ENCODE measurements at places on chromosomes 5 and 9. TPM values are rescaled to one million over a fixed set of nuclear protein-coding genes. Genes with fewer than 3 reads are reported as not detected.

GRCh38 chr5:124651663-124652513 is 94.6 kb downstream of the ZNF608 start:
- H3K4me1 ChIP-seq: peaks cover 83% of the 10 kb centered on the region
- H3K27ac ChIP-seq: peak overlapping the region; percentile 76
- peaks cover 13% of the 10 kb centered on the region for H3K36me3 ChIP-seq
- H3K27me3 ChIP-seq: no peaks in the 10 kb centered on the region

- no peaks in the 10 kb centered on the region for H3K36me3 ChIP-seq
- no peak overlapping the region for H3K4me3 ChIP-seq
- DNase-seq: no peak
- H3K4me1 ChIP-seq: peaks cover under 1% of the 10 kb centered on the region
- no peaks in the 10 kb centered on the region for H3K27me3 ChIP-seq
These were observed 30.0 kb upstream of the TRIO start for GRCh38 chr5:14112998-14113652.

GRCh38 chr9:21904776-21905175 is 89.4 kb downstream of the CDKN2A start:
- no peaks in the 10 kb centered on the region for H3K36me3 ChIP-seq
- DNase-seq: no peak
- H3K27ac ChIP-seq: no peak overlapping the region
- H3K27me3 ChIP-seq: no peaks in the 10 kb centered on the region

PELO gene
- 15.3 TPM for total RNA-seq

- no peaks in the 10 kb centered on the region for H3K36me3 ChIP-seq
- no peaks in the 10 kb centered on the region for H3K27me3 ChIP-seq
- no peak overlapping the region for H3K4me3 ChIP-seq
- H3K4me1 ChIP-seq: peaks cover 25% of the 10 kb centered on the region
These were observed 70.7 kb downstream of the RFX3 start for GRCh38 chr9:3455094-3455493.

DNA sequence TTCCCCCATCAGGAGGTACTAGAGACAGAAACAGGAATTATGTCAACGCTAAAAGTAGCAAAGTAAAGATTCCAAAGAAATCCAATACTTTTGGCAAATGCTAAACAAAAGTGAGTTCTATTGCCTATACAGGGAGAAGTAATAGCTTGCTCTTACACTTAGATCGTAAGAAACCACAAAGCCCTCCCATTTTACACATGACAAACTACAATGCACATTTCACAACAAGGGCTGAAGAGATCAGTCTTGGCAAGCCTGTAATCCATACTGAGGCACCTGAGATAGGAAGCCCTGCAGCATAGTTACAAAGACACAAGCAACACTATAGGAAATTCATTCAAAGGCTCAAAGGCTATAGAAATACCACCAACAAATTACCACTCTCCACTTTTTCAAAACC is 7.7 kb downstream of the HNRNPK start:
- peak overlapping the region; percentile 40 for H3K27ac ChIP-seq
- H3K27me3 ChIP-seq: no peaks in the 10 kb centered on the region
- H3K4me3 ChIP-seq: no peak overlapping the region
- H3K4me1 ChIP-seq: peaks cover 5% of the 10 kb centered on the region
- peaks cover 96% of the 10 kb centered on the region for H3K36me3 ChIP-seq

- peaks cover 5% of the 10 kb centered on the region for H3K27me3 ChIP-seq
- DNase-seq: no peak
- H3K27ac ChIP-seq: no peak overlapping the region
These were observed 102.4 kb upstream of the HAND1 start for GRCh38 chr5:154580422-154580821.

- H3K4me3 ChIP-seq: peak within 1 kb of the TSS; percentile 43
- no peaks in the 10 kb centered on the region for H3K36me3 ChIP-seq
- peak; percentile 79 for DNase-seq
- H3K4me1 ChIP-seq: no peaks in the 10 kb centered on the region
- H3K27me3 ChIP-seq: peaks cover 62% of the 10 kb centered on the region
These were observed at the start of gene GGTA1 for GRCh38 chr9:121499427-121500164. Gene GGTA1, minus strand, starts transcription at chr9:121499844. Its CDS starts 31,922 bp downstream, at chr9:121467922.

COL15A1 gene
- 0.74 TPM for total RNA-seq

- DNase-seq: peak; percentile 97
- H3K4me3 ChIP-seq: peak overlapping the region; percentile 88
- peaks cover 9% of the 10 kb centered on the region for H3K4me1 ChIP-seq
- no peaks in the 10 kb centered on the region for H3K36me3 ChIP-seq
These were observed 3.8 kb downstream of the IER5L start for GRCh38 chr9:129174102-129174723.

DNA sequence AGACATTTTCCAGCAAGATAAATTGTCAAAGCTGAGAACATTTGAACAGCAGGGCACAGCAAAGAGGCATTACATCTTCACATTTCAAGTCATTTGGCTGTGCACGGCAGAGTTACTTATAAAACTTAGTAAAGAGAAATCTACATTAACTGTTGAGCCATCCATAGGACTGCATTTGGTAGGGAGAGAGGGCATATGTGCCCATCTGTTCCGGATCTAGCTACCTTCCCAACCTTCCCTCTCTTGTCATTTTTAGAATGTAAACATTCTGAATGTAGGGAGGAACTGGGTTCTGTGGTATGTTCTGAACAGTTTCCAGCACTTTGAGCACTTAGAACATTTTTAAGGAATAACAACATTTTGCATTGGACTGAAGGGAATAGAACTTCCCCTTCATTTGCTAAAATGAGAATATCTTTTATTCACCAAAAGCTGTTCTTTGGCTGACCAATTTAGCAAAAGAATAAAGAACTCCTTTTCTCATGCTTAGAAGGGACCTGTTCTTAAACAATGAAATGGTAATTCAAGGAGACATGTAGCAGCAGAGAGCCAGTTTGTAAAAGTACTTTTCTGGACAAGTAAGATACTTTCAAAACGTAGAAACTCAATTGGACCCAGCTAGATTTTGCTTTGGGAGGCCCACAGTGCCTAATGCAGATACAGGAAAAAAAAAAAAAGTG is 104.4 kb downstream of the CETN3 start:
- DNase-seq: no peak
- no peak overlapping the region for H3K27ac ChIP-seq
- no peak overlapping the region for H3K4me3 ChIP-seq
- H3K36me3 ChIP-seq: no peaks in the 10 kb centered on the region
- H3K27me3 ChIP-seq: no peaks in the 10 kb centered on the region

ATG12 gene
- 31.4 TPM for total RNA-seq

GRCh38 chr5:38467353-38468040 is 88.9 kb downstream of the LIFR start:
- H3K4me1 ChIP-seq: peaks cover 33% of the 10 kb centered on the region
- no peaks in the 10 kb centered on the region for H3K27me3 ChIP-seq
- no peak overlapping the region for H3K27ac ChIP-seq
- no peaks in the 10 kb centered on the region for H3K36me3 ChIP-seq
- DNase-seq: no peak
- no peak overlapping the region for H3K4me3 ChIP-seq

FAF2 gene
- total RNA-seq: 26.1 TPM

DNA sequence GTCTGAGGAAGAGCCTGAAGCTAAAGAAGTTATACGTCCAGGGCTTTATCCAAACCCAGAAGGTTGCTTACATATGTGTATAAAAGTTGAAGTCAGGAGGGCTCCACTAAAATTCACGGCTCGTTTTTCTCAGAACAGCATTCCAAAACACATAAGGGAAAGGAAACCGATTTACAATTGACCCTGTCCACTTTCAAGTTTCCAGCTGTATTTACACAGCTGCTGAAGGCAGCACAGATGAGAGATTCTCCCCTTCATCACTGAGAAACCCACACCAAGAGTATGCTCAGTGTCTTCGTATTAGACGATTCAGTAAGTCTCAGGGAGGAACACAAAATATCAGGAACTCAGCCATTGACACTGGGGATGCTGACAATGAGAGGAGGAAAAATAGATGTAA is 5.9 kb upstream of the NREP start:
- H3K4me1 ChIP-seq: peaks cover 11% of the 10 kb centered on the region
- H3K4me3 ChIP-seq: no peak overlapping the region
- H3K27me3 ChIP-seq: no peaks in the 10 kb centered on the region

- H3K36me3 ChIP-seq: no peaks in the 10 kb centered on the region
- H3K4me1 ChIP-seq: peaks cover 10% of the 10 kb centered on the region
- no peaks in the 10 kb centered on the region for H3K27me3 ChIP-seq
These were observed 536 bp upstream of the COMMD10 start for GRCh38 chr5:116084287-116084691.

SLC23A1 gene
- not detected for total RNA-seq

DNA sequence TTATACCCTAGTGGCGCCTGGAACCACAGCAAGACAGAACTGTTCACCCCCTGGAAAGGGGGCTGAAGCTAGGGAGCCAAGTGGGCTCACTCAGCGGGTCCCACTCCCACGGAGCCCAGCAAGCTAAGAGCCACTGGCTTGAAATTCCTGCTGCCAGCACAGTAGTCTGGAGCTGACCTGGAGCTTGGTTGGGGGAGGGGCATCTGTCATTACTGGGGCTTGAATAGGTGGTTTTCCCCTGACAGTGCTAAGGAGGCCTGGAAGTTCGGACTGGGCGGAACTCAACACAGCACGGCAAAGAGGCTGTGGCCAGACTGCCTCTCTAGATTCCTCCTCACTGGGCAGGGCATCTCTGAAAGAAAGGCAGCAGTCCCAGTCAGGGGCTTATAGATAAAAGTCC is 19.5 kb downstream of the BTNL3 start:
- DNase-seq: no peak
- no peak overlapping the region for H3K27ac ChIP-seq
- H3K27me3 ChIP-seq: no peaks in the 10 kb centered on the region
- no peak overlapping the region for H3K4me3 ChIP-seq

TAF11L14 gene
- not detected for total RNA-seq

IL33 gene
- not detected for total RNA-seq

DNA sequence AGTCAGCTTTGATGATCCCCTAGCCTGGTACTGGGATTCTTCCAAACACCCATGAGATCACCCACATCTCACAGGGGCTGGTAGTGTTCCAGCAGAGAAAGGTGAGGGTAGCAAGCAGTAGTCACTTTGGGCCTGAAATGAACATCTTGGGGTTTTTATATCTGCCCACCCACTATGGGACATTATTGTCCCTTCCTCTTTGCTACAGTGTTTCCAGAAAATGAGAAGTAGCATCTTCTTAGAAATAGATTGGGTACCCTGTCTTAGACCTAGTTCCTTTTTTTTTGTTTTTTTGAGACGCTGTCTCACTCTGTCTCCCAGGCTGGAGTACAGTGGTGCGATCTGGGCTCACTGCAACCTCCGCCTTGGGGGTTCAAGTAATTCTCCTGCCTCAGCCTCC is 249.2 kb upstream of the ANKRD55 start:
- no peaks in the 10 kb centered on the region for H3K27me3 ChIP-seq
- no peaks in the 10 kb centered on the region for H3K36me3 ChIP-seq
- peaks cover 19% of the 10 kb centered on the region for H3K4me1 ChIP-seq
- no peak overlapping the region for H3K27ac ChIP-seq

WNK2 gene
- total RNA-seq: 31.6 TPM

GPR151 gene
- total RNA-seq: not detected

DNA sequence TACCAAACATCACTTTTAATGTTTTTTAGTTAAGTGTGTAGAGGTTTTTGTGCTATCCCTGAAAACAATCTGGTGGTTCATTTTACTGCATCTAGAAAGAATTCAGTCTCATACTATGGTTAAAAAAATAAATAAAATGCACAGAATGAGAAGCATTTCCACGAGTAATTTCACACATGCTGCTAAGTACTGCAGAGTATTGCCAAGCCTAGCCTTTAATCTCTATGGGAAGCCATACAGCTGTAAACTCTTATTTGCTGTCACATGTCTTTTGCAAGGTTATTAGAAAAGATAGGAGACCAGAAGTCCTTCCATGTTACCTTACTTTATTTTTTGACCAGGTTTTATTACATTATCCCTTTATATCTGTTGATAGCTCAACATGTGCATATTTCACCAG is 37.6 kb upstream of the MAN2A1 start:
- no peaks in the 10 kb centered on the region for H3K36me3 ChIP-seq
- H3K27me3 ChIP-seq: no peaks in the 10 kb centered on the region
- H3K27ac ChIP-seq: no peak overlapping the region
- no peak overlapping the region for H3K4me3 ChIP-seq
- no peaks in the 10 kb centered on the region for H3K4me1 ChIP-seq
- DNase-seq: no peak

GRCh38 chr9:98765256-98765655 is 31.1 kb downstream of the ANKS6 start:
- no peaks in the 10 kb centered on the region for H3K36me3 ChIP-seq
- no peak overlapping the region for H3K4me3 ChIP-seq
- DNase-seq: no peak
- H3K27me3 ChIP-seq: no peaks in the 10 kb centered on the region
- no peak overlapping the region for H3K27ac ChIP-seq

ANKRD33B gene
- 6.4 TPM for total RNA-seq

SPATA31C1 gene
- not detected for total RNA-seq

TOR4A gene
- 51.4 TPM for total RNA-seq

DNA sequence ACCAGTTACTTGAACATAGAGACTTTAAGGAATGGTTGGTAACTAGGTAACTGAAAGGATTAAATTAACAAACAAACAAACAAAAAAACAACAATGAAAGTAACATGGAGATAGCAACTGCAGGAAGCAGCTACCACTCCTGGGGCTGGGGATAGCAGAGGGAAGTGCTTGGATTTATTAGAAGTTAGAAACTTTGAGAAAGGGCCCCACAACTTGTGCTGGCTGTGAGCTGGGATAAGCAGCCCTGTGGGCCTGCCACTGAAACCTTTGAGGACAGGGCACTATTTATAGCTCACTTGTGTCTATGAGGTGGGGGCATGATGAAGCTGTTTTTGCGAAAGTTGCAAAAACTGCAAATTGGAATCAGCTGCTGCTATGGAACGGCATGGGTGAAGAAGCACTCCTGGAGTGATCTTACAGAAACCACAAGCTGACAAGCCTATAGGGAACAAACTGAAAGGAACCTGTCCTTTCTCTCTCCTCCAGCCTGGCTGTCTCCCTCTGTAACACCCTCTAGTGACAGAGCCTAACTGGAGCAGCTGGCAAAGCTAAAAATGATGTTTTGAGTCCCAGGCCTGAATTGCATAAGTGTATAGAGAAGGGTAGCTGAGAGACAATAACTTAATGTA is 91.4 kb upstream of the RANBP6 start:
- no peaks in the 10 kb centered on the region for H3K27me3 ChIP-seq
- peak overlapping the region; percentile 92 for H3K27ac ChIP-seq
- H3K4me1 ChIP-seq: peaks cover 21% of the 10 kb centered on the region

GRCh38 chr9:32424616-32425015 is 40.2 kb downstream of the ACO1 start:
- peaks cover 36% of the 10 kb centered on the region for H3K36me3 ChIP-seq
- H3K4me1 ChIP-seq: no peaks in the 10 kb centered on the region
- H3K4me3 ChIP-seq: no peak overlapping the region
- H3K27me3 ChIP-seq: no peaks in the 10 kb centered on the region
- no peak overlapping the region for H3K27ac ChIP-seq

GPSM1 gene
- 88.3 TPM for total RNA-seq

- no peaks in the 10 kb centered on the region for H3K27me3 ChIP-seq
- DNase-seq: no peak
- no peak overlapping the region for H3K4me3 ChIP-seq
- no peaks in the 10 kb centered on the region for H3K36me3 ChIP-seq
These were observed 49.9 kb downstream of the ADAMTS12 start for GRCh38 chr5:33841891-33842290.

GRCh38 chr5:91219091-91219802 is 163.9 kb downstream of the ARRDC3 start:
- no peaks in the 10 kb centered on the region for H3K4me1 ChIP-seq
- H3K27ac ChIP-seq: no peak overlapping the region
- no peaks in the 10 kb centered on the region for H3K36me3 ChIP-seq

PCDHGB5 gene
- total RNA-seq: 1.2 TPM

- no peaks in the 10 kb centered on the region for H3K36me3 ChIP-seq
- H3K27ac ChIP-seq: no peak overlapping the region
- DNase-seq: no peak
- H3K4me1 ChIP-seq: no peaks in the 10 kb centered on the region
- no peaks in the 10 kb centered on the region for H3K27me3 ChIP-seq
These were observed 105.1 kb downstream of the INSYN2B start for GRCh38 chr5:169875091-169875728.

OMD gene
- total RNA-seq: not detected
